H1 (cell line): ENCODE measurements at places on chromosomes 2 and 18.

GRCh38 chr2:221137385-221137784 is 434.7 kb downstream of the EPHA4 start:
- no peak for DNase-seq

DNA sequence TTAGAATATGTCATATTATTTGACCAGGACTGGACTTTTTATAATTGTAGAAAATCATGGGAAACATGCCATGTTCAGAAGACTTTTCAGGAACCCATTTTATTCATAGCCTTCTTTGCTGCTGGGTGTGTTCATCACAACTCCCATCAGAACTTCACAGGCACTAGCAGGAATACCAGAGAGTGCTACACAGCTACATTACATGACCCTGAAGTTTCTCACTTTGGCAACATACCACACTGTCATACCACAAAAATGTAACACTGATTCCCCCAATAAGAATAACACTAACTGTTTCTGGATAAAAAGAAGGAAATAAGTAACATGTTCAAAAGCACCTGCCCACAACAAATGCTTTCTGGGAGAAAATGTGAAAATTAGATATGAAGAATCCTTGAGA is 405.4 kb downstream of the CDH2 start:
- no peak for DNase-seq

DNA sequence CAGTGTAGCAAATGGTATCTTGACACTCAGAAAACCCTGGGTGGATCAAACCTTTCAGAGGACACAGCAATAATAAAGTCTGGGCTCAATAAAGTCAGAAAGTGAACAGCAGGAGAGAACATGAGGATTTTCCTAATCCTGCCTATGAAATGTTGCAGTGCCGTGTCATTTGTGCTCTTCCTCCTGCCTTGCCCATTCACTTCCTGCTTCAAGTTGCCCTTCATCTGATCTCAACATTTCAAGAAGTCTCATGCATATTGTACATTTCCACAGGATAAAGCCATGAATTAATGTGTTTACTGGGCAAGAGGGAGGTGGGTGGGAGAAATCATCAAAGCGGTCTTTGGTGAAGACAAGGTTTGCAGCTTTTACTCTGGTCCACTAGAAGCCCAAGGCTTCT is 51.1 kb upstream of the STPG4 start:
- no peak for DNase-seq

DNA sequence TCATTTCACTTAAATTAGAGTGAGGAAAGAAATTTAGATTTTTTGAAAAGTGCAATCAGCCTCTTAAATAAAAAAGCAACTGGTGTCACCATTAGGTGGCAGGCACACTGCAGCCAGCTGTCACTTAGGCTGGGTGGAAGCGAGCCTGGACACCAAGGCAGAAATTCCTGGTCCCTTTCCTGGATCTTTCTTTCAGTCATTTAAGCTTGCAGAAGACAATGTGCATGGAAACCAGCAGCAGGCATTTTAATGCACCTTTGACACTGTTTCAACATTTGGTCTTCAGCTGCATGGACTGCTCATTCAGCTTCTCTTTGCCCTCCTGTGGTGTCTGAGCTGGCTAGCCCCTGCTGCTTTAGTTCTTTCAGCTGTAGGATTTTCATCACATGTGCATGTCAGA is 61.0 kb downstream of the AQP4 start:
- no peak for DNase-seq

DNA sequence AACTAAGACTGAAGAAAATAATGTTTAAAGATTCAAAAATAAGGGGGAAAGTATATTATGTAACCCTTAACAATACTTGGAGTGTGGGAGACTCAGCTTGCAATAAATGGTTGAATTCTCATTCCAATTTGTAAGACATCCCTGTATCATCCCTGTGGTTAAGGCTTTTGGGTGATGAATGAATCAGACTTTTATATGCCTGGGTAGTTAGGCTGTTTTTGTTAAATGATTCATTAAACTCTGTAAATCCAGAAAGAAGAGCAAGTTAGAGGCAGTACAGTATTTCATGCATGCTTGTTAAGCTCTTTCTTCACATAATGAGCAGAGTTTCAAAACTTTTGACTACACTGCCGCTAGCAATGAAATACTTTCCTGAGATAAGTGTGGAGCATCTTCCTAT is 948.8 kb downstream of the SOCS6 start:
- no peak for DNase-seq

DNA sequence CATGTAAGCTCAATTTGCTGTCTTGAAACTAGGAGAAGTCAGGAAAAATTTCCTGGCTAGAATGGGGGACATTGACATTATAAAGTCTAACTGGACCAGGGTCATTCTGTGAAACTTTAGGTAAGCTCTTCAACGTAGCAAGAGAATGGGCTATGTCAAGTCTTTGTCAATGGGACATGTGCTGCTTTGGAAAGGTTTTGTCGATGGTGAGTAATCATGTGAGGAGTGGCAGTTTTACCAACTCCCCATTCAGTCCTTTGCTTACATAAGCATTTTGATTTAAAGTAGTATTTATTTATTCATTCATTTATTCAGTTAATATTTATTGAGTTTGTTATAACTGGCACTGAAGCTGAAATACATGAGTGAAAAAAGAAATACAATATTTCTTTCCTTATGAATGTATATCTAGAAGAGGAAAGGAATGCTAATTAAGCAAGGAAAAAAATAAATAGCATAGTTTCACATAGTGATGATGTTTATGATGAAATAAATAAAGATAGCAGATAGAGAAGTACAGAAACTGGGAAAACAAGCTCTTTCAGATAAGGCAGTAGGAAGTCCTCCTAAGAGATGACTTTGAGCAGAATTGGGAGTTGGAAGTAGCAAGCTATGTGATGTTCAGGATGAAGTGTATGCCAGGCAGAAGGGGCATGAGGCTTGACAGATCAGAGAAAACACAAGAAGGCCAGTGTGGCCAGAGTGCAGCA is 25.4 kb upstream of the RAB27B start:
- no peak for DNase-seq

GRCh38 chr2:33810046-33810835 is 211.1 kb upstream of the FAM98A start:
- DNase-seq: no peak

DNA sequence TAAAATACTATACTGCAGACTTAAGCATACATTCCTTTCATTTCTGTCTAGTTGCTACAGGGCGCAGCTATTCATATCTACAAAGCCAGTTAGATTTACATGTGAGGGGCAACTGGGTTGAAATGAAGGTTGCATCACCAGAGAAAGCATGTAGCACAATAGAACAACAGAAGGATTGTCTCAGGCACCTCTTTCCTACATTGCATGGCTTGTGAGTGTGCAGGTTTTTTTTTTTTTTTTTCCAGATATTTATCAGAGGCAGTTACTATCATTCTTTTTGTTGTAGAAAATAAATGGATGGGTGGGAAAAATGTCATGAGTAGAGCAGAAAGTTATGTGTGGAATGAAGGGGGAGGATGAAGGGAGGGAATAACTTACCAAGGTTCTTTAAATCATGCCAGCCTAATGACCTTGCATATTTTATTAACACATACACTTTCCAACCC is 86.8 kb downstream of the ERBB4 start:
- no peak for DNase-seq

GRCh38 chr2:156340804-156341451 is 8.4 kb upstream of the NR4A2 start:
- DNase-seq: no peak

GRCh38 chr2:107712857-107713256 is 113.8 kb upstream of the RGPD4 start:
- no peak for DNase-seq

- DNase-seq: no peak
Measured at GRCh38 chr2:222835143-222835822, 25.6 kb upstream of the ACSL3 start.

GRCh38 chr2:220315098-220315823 is 687.8 kb downstream of the SLC4A3 start:
- DNase-seq: no peak

- DNase-seq: no peak
Measured at GRCh38 chr2:191436368-191437055, 191.3 kb downstream of the MYO1B start.

DNA sequence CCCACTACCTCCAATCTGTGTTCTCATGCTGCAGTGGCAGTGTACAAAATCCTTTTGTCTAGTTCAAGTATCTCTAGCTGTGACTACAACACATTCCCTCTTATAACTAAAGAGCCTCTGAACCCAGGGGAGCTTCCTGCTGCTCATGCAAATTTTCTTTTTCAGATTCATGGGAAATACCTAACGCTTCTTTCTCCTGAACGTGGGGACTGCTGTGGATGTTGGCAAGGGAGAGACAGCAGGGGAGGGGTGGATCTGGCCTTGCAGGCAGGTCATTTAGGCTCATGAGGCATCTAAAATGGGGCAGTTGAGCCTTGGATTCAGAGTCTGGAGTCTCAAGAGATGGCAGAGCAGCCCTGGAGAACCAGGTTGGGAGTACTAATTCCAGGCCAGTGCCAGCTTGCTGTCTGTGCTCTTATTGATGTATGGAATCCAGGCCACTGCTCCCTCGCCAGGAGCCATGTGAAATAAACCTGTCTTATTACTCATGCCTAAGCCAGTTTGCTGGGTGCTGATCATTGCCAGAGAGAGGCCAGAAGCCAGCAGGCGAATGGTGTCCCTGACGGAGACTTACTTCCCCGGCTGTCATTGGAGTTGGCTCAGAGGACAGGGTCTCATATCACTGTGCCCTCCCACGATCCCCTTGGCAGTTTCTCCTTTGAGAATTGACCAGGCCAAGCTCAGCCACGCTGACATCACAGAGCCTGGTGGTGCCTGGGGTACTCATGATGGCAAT is 29.2 kb upstream of the TNP1 start:
- DNase-seq: no peak

DNA sequence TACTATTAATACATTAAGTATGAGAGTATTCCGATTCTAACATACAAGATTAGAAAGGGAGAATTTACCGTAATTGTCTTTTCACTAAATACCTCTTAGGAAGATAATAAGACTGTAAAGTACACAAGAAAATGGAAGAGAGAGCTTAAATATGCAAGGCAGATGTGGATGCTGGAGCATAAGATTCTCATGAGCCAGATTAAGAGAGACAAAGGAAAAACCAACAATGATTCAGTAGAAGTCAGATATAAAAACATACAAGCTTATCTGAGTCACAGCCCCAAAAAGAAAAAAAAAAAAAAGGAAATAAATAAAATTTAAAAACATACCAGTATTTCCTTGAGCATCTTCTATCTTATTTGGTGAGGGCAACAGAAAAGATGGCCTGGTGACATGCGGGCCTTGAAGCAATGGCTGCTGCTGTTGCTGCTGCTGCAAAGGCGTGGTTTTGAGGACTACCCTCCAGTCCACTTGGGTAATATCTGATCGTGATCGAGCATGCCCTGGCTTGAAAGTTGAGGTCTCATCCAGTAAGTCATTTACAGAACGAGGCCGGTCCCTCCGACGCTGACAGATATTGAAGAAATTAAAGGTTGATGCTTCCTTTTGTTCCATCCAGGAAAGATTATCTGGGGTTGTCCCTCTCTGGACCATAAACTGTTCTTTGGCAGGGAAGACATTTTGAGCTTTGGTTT is 24.5 kb downstream of the PLEKHM3 start:
- DNase-seq: no peak

DNA sequence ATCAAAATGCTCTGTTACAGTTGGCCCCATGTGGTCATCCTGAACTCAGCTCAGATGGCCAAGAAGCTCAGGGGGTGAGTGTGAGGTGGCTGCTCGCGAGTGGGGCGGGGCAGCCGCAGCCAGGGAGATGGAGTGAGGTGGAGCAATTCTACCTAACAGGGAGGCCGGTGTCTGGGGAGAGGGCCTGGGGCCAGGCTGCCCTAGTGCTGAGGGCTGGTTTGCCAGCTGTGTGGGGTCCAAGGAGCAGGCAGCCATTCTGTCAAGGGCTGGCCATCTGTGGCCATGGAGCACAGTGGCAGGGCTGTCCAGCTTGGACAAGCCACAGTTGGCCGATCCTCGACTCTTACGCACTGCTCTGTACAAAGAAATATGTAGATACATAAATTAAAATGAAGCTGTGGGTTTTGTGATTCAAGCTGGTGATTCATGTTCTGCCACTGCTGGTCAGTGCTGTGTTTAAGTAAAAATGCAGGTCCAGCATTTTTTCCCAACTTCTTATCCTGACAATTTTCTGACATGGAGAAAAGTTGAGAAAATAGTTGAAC is 82.1 kb downstream of the HS6ST1 start:
- DNase-seq: no peak

DNA sequence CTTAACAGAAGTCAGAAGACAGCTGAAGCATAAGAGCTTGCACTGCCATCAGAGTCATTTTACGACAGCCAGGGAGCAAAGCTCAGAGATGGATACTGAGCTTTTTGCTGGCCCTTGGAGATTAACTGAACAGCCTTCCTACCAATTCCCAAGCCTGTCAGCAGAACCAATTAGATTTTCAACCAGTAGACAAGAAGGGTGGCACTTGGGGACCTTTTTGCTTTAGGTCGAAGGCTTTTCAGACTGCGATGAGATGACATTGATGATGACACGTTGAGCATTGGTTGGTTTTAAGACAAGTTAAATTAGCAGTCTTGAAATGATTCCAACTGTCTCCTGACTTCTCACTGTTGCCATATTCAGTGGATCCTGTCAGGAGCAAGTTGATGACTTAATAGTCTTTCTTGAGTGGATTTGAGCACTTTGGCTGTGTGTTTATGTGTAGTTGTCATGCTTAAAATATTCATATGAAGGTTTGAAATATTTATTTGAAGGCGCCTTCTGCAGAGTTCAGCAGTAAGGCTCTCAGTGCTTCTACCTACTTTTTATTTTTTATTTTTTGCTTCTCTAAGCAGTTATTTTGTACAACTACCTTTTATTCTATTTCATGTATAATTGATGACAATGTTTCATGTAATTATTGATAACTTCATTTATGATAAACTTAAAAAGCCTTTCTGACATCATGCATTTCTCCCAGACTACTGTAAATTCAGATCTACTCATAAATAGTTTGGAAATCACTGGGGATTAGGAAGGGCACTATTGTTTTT is 256.7 kb downstream of the CAMKMT start:
- DNase-seq: no peak

DNA sequence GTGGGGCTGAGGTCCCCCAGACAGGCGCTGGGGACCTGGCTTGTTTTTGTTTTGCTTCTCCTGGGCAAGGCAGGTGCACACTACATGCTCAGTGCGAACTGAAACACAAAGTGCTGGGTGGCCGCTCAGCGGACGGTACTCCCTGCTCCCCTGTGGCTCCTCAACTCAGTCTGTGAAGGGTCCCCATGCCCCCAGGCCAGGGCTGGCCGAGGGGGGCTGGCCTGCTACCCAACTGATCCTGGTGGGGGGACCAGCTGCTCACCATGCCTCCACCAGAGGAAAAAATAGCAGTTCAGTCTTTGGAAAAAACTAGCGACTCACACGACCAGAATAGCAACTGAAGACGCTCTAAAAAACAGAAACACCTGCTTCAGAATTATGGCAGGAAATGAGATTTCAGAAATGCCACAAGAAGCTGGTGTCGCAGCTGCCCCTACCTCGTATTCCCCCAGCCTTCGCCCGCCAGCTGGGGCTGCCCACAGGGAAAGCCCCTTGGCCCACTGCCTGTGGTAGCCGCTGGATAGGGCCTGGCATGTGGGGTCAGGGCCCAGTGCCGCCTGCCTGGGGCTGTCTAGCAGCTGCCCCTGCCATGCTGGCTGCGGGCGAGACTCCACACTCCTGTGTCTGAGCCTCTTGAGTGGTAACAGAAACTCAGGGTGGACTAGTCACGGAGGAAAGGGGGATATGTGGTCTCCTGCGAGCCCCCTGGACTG is 43.7 kb downstream of the MEX3C start:
- DNase-seq: no peak

- no peak for DNase-seq
Measured at GRCh38 chr2:142603759-142604158, 273.7 kb upstream of the KYNU start.

GRCh38 chr18:3596324-3596636 is 146.3 kb downstream of the TGIF1 start:
- DNase-seq: no peak
